Psoas muscle (tissue), 8 donors: ENCODE measurements at places on chromosomes 2 and 18. TPM values are rescaled to one million over a fixed set of nuclear protein-coding genes. Genes with fewer than 3 reads are reported as not detected.

OTOF gene
- polyA plus RNA-seq, result 0.16 TPM

PSMA8 gene
- not detected for polyA plus RNA-seq

- H3K4me3 ChIP-seq, result no peak overlapping the region
- no peak for DNase-seq
- H3K4me1 ChIP-seq, result no peaks in the 10 kb centered on the region
Observed at GRCh38 chr2:234463626-234464290, 33.1 kb downstream of the ARL4C start.

- no peaks in the 10 kb centered on the region for H3K4me1 ChIP-seq
- peaks cover under 1% of the 10 kb centered on the region for H3K27me3 ChIP-seq
- H3K27ac ChIP-seq, result no peak overlapping the region
- no peak overlapping the region for H3K4me3 ChIP-seq
Observed at GRCh38 chr18:53567929-53568574, 656.4 kb downstream of the MBD2 start.

DNA sequence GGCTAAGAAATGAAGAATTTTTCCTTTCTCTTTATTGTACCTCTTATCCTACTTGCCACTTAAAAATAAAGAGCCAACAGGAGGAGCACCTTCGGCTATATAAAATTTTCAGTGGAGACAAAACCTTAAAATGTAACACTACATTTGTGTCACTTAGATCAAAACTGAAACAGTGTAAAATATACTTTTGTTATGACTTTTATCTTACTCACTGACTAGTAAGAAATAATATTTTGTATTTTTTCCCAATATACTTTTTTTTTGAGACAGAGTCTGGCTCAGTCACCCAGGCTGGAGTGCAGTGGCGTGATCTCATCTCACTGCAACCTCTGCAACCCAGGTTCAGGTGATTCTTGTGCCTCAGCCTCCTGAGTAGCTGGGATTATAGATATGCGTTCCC, 28.3 kb downstream of the KCNJ13 start:
- no peaks in the 10 kb centered on the region for H3K27me3 ChIP-seq
- H3K4me1 ChIP-seq, result no peaks in the 10 kb centered on the region
- DNase-seq, result no peak
- no peak overlapping the region for H3K27ac ChIP-seq
- no peaks in the 10 kb centered on the region for H3K36me3 ChIP-seq
- no peak overlapping the region for H3K4me3 ChIP-seq

DNA sequence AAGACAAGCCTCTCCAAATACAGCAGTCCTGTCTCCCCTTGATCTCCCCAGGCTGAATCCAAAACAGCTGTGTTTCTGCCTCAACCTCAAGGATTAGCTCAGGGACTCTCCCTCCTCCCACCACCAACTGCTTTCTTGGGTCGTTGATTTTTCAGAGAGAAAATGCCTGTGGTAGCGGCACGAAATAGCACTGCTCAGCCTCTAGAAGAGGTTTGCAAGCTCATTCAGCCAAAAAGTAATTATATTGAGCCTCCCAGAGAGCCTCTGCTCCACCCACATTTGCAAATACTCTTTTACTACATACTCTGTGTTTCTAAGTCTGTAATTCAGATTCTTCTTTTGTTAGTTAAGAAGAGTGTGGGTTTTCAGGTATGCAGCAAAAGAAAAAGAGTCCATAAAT, 396.4 kb upstream of the TNP1 start:
- H3K27me3 ChIP-seq, result no peaks in the 10 kb centered on the region
- H3K4me3 ChIP-seq, result no peak overlapping the region
- H3K36me3 ChIP-seq, result no peaks in the 10 kb centered on the region
- no peak overlapping the region for H3K27ac ChIP-seq
- peaks cover 5% of the 10 kb centered on the region for H3K4me1 ChIP-seq

NGEF gene
- polyA plus RNA-seq, result 0.13 TPM

DNA sequence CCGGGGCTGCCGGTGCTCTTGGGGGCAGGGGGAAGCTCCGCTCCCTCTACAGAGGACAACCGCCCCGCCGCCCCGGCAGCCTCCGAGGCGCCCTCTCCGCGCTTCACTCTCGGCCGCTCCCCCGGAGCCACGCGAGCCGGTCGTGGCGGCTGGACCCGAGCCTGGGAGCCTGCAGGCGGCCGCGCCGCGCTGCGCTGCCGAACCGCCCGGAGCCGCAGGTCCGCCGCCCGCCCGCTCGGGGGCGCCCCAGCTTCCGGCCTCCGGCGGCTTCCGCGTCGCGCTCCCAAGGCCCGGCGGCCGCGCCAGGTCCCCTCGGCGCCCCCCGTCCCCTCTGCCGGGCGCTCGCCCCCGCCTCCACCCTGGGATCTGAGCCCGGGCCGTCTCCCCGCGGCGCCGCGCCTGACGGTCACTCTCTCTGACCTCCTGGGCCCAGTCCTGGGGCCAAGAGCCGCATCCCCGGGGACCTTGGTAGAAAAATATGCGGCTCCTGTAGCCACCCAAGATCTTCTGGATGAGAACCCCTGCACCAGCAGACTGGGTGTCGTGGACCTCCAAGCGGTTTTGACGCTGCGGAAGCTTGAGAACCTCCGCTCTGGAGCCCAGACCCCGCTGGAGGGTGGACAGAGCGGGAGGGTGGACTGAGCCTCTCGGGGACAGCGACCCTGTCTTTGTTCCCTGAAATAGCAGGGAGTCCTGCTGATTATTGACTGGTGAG, 44.3 kb downstream of the SERTAD2 start:
- no peaks in the 10 kb centered on the region for H3K27me3 ChIP-seq
- peaks cover 3% of the 10 kb centered on the region for H3K4me1 ChIP-seq
- peak; percentile 86 for DNase-seq

ALPP gene
- not detected for polyA plus RNA-seq

- peaks cover 8% of the 10 kb centered on the region for H3K4me1 ChIP-seq
- H3K27me3 ChIP-seq, result no peaks in the 10 kb centered on the region
- H3K36me3 ChIP-seq, result no peaks in the 10 kb centered on the region
- no peak overlapping the region for H3K27ac ChIP-seq
- DNase-seq, result peak; percentile 60
Observed at GRCh38 chr2:106197878-106198277, 3.8 kb upstream of the UXS1 start.

DNA sequence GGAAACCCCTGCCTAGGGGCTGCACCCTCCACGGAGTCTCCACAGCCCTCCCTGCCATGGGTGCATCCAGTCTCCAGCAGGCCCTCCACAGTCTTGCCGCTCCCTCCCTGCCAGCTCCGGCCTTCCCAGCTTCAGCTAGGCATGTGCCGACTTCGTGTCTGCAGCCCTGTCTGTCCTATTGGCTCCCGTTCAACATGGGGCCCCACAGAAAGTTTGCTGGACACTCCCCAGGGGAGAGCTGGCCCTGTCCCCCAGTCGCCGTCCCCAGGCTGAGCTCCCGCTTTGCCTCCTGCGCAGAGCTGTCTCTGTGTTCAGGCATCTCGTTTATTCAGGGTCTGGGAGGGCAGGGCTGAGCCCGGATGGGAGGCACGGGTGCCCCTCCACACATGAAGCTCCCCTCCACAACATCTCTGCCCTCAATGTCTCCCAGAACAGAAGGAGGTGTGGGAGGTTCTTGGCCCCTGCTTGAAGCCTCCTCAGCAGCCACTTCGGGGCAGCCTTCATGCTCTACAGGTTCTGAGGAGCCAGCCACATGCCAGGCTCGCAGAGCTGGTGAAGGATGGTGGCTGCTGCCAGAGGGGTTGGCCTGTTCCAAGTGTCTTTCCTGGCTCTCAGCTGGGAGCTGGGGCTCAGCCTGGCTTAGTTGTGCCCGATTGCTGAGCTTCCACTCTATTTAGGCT, 120.1 kb upstream of the PXDN start:
- no peak overlapping the region for H3K27ac ChIP-seq
- no peaks in the 10 kb centered on the region for H3K27me3 ChIP-seq
- no peaks in the 10 kb centered on the region for H3K4me1 ChIP-seq

GRCh38 chr2:235007664-235008457, 56.0 kb downstream of the SH3BP4 start:
- H3K27me3 ChIP-seq, result no peaks in the 10 kb centered on the region
- no peak for DNase-seq
- H3K27ac ChIP-seq, result no peak overlapping the region
- no peak overlapping the region for H3K4me3 ChIP-seq
- no peaks in the 10 kb centered on the region for H3K36me3 ChIP-seq

DNA sequence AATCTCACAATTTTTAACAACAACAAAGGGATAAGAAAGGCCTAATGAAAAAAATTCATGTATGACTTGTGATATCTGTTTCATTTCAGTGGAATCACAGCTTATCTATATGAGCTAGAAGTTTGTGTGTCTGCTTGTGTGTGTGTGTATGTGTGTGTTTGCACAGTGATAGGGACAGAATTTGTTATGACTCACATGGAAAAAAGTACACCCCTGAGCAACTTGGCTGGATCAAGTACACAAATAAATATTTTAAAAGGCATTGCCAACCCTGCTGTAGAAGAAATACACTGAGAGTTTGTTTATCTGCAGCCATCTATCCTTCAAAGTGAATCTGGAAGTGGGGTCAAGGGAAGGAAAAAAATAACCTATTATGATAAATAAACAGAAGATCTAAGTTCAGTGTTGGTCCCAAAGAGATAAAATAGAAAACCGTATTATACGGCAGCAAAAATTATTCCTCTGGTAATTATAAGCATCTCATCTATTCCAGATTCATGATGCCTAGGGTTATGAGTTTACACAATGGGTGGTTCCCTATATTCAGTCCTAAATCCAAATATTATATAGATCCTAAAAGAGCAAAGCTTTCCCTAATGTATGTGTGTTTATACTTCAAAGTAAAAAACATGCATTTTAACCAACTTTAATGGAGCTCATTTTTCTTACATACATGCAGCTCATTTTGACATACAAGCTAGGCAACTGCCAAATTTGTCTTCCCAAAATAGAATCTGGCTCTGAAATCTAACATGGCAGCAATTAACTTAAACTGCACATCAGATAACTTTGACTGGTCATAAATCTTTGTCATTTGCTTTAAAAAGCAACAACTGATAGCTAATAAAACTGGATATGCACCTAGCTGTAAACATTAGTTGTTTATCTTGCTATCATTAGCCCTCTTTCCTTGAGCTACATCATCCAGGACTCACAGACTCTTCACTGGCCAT, 420.6 kb downstream of the IRS1 start:
- no peak overlapping the region for H3K4me3 ChIP-seq
- H3K27ac ChIP-seq, result peak overlapping the region; percentile 15
- no peak for DNase-seq
- no peaks in the 10 kb centered on the region for H3K27me3 ChIP-seq

DNA sequence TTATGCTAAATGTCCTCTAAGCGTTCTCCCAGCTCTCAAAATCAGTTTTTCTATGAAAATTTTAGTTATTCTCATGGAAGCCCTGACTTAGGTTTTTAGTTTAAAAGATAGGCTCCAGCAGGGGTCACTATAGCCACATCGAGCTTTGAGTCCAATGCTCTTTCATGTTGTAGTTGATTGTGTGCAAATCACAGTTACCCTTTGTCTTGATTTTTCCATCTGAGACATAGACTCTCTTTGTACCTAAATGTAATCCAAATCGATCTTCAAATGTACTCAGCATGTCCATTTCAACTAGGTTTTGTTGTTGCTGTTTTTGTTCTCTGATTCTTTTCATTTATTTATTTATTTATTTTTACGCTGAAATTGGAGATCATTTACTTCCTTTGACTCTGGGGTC, 26.4 kb upstream of the MSTN start:
- no peak overlapping the region for H3K27ac ChIP-seq
- DNase-seq, result no peak
- H3K27me3 ChIP-seq, result no peaks in the 10 kb centered on the region
